ENCODE measurements at places on chromosomes 4 and X.

DNA sequence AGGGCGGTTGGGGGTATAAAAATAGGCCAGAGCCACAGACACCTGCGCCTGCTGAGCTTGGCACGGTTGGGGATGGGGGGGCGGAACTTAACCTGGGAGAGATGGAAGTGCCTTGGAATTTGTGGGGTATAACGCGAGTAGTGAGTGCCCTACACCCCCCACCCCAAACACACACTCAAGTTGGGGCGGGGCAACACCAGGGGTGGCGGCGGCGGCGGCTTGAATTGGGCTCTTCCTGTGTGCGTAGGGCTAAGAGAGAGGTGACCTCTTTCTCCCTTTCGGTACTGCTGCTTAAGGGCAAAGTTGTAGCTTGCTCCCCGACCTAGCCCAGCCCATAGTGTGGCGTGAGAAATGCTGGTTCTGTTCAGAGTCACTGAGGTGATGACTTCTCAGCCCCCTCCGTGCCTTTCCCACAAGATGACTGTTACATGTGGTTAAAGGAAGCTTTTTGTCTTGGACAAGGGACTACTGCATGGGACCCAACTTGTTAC is 839 bp downstream of the STK26 start:
- peak; percentile 74 for DNase-seq

- DNase-seq, result no peak
Measured at GRCh38 chr4:159551281-159551680, 448.4 kb downstream of the RAPGEF2 start.

DNA sequence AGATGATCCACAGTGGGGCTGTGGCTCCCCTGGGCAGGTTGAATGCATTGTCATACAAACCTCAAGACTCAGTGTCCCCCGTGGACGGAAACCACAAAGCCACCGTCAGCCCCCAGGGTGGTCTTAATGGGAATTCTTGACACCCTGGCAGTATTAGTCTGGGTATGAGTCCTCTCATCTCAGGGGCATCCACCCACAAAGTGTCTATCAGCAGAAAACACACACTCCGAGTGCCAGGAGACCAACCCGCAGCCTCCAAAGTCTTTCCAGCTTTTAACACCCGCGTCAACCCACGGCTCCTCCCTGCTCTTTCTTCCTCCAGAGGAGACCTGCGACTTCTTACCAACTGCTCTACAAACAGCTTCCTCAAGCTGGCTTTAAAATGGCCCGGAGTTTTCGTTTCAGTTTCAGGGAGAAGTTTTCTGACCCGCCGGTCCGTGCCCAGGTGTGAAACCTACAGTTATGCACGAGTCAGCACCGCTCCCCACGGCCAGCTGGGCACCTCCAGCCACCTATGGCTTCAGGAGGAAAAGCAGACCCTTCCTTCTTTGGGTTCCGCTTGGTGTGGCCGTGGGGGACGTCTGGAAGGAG is 14.4 kb upstream of the ASMTL start:
- DNase-seq, result peak; percentile 50

DNA sequence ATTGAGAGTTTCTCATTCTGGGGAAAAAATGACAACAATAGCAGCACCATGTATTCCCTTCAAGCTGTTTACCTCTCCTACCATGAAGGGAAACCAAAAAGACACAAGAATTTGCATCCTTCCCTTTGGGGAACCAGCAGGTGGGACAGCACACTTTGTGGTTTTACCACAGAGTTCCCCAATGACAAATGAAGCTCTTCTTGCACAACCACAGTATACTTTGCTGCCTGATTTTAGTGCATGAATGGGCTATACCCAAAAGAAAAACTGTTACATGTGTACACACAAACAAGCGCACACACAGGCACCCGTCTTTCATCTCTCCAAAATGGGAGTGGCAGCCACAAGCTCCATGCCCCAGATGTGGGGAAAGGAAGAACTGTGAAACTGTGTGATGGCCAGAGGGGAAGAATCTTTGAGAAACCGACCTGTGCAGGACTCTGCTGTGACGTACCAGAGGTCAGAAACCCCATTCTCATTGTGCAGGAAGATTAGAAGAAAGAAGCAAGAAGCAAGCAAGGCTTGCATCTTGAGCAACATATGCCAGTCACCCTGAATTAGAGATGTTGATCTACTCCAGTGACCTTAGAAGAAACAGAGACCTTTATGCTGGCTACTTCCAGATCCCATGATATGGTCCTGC is 2.7 kb upstream of the MAML3 start:
- peak; percentile 51 for DNase-seq

DNA sequence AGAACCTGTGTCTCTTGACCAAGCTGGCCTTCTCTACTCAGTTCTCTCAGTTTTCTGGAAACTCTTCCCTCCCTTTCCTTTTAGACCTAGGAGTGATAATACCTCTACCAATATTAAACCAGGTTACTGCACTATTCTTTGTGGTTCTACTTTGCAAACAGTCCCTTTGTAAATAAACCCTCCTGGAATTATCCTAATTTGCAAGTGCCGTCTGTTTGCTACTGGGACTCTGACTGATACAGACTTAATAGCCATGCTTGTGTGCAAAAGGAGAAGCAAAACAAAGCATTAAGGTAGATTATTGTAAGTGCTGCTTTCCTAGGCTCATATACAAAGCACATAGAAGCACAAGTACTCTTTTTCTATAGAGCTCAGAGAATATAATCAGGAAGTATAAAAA is 507.0 kb downstream of the INPP4B start:
- no peak for DNase-seq

- no peak for DNase-seq
Measured at GRCh38 chr4:147491086-147491485, 10.2 kb downstream of the EDNRA start.

DNA sequence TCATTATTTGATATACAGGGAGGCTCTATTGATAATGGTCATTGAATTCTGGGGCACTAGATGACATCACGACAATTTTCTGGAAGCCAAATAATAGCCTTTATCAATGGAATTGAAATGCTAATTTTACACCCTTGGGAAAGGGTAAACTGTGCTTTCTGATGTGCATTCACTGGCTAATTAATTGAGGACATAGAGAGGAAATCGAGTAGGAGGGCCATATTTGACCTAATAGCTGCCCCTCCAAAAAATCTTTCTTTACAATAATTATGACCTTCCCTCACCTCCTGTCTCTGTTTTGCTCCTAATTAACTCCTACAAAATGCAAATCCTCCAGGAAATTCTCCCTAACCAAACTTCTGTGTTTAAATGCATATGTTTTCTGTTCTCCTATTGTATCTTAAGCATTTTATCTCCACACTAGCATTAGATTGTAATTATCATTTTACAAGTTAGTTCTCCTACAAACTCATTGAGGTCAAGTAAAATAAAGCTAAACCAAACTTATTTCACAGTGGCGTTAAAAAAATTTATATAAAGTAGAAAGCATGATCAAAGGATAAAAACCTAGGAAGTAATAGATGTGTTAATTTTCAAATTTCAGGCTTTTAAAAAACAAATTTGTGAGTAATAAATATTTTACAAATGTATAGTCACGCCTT is 1414.0 kb upstream of the AGA start:
- DNase-seq, result no peak

GRCh38 chrX:151042842-151043241 is 59.7 kb downstream of the HMGB3 start:
- DNase-seq, result no peak

GRCh38 chrX:9829308-9830267 is 43.4 kb downstream of the SHROOM2 start:
- DNase-seq, result peak; percentile 49

DNA sequence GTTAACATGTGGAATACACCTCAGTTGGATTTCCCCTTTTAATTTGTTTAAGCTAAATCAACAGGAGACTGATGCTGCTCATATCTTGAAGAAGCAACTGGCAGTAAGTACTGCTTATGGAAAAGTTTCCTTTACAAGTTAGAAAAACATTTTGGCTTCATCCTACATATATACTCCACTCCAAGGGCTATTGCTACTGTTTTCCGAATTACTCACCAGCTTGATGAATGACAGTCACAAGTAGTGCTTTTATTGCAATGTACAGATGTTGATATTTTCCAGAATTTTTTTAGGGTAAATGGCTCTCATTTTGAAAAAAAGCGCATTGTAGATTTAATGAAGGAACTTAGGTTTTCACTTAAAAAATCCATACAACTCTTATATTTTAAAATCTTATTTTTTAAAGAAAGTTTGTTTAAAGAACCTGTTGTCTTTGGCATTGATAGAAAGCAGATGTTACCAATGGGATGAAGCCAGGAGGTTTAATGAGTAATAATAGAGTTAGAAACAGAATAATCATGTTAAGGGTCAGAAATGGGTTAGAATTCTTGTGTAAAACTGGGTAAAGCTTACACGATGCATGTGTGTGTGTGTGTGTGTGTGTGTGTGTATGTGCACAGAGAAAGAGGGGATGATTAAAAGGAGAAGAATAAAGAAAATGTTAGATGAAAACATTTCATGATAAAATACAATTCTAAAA is 272.9 kb downstream of the CFAP299 start:
- DNase-seq, result no peak

DNA sequence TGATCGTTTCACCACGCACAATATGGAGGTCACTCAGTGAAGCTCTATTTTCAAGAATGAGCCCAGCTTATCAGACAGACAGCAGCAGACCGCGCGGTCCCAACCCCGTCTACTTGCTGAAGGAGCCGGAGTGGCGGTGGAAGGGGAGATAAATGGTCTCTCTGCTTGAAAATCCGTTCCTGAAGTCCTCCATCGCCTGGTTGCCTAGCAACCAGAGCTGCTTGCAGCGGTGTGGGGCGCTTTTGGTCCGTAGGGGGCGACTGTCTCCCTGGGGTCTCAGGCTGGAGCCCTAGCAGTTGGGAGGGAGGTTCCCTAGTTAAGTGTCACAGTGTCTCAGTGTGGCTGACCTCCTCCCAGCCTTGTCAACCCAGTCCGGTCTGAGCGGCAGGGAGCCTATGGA is 8.3 kb upstream of the DLG3 start:
- DNase-seq, result no peak

DNA sequence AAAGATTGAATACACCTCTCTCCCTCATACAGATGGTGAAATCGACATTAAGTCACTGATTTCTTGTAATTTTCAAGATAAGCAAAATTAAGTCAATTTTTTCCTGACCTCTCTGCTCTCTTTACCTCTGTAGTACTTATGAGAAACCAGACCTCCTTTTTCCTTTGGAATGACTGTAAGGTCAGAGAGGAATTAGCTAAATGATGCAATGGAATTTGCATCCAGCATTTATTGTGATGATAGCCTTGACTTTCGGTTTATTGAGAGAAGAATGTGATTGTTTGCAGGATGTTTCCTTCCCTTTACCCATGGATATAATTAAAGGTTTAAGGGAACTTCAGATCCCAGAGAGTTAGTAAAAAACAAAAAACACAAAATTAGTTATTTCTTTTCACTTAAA is 22.4 kb downstream of the STK26 start:
- no peak for DNase-seq

DNA sequence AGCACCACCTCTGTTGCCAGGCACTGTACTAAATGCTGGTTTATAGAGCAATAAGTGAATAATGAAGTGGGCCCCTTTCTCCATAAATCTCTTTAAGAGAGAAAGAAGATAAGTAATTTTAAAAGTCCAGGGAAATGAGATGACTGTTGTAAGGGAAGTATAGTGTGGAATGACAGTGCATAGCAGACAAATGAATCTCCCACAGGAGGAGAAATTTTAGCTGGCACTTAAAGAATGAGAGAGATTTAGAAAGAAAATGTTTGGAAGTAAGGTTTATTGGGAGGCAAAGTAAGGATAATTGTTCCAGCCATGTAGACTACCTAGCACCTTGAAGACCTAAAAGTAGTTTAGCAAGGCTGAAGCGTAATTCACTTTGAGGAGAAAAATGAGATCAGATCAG is 1081.1 kb upstream of the PABPC4L start:
- no peak for DNase-seq

DNA sequence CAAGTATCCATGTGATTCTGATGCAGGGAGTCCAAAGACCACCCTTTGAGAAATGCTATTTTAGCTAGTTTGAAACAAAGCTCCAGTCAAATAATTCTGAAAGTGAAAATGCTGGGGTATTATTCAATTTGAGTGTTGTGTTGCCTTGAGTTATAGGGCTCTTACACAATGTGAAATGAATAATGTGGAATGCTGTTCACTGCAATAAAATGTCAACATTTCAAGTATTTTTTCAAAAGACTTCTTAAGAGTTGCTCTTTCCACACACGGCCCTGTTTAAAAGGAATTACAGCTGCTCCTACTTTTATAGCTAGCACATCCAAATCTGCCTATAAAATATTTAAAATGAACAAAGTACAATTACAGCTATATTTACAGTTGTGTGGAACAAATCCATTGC is 27.5 kb upstream of the PLS3 start:
- DNase-seq, result no peak

- no peak for DNase-seq
Measured at GRCh38 chr4:71752383-71753042, 31.4 kb downstream of the GC start.

DNA sequence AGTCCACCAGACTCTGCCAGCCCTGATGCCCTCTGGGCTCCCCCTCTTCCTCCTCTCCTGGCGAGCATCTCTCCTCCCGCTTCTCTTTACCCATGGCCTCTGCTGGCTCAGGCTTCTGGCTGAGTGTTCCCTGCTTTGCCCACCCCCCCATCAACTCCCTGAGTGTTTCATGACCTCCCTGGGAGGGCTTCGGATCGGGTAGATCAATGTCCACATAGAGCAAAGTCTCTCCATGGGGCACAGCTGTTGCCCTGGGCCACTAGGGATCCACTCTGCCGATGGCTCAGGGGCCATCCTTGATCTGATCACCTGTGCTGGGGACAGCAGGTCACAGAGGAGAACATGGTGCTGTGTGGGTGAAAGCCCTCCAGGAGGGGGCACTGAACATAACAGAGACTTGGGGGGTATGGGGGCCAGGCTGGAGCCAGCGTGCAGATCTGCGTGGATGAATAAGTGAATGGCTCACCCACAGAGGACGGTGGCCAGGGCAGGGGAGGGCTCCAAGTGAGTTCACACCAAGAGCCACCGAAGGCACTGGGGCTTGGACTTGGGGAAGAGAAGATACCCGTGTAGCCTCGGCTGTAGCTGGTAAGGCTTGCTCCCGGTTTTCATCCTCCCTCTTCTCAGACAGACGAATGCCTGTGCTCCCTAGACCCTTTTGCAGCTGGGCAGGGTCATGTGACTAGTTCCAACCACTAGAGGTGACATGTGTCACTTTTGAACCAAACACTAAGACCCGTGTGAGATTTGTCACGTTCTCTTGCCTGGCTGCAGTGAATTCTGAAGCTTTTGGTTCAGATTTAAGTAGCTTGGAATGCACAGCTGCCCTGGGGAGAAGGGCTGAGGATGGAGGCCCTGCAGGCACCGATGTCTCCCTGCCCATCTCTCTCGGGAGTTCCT is 23.2 kb upstream of the AFAP1 start:
- DNase-seq, result no peak

DNA sequence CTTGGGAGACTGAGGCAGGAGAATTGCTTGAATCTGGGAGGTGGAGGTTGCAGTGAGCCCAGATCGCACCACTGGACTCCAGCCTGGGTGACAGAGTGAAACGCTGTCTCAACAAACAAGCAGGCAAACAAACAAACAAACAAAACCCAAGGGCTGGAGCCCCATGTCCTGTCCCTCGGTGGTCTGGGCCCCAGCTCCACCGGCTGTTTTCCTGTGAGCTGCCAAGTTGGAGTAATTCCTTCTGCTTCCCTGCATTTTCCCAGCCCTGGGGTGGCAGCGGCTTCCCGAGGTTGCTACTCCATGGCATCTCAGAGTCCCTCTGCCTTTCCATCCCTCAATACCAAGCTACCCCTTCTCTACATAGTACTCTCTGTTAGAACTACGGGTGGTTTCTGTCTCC is 43.2 kb downstream of the RGS12 start:
- no peak for DNase-seq

- no peak for DNase-seq
Measured at GRCh38 chr4:123974386-123975149, 578.0 kb downstream of the SPRY1 start.

Measured in activated CD4-positive, alpha-beta T cell treated with anti-CD3 and anti-CD28 coated beads for 48 hours (primary cell).